ENCODE measurements at places on chromosomes 5 and 9.

GRCh38 chr5:134141331-134142050 lies 27.0 kb downstream of the TCF7 start:
- no peak for DNase-seq

DNA sequence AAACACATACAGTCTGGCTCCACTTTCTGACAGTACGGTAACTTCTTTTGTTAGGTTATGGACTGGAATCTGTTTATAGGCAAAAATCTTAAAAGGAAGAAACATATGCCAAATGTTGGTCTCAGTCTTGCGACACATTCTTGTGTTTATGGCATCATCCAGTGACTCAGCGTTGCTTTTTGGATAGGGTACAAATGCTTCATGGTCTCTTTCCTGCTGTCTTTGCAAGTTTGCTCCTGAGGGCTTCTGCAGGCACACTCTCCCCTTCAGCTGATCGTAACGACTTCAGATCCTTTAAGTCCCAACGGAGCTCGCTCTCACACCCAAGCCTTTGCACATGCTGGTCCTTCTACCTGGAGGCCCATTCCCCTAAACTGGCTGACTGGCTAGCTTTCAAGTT lies 23.6 kb upstream of the TNFSF8 start:
- DNase-seq = no peak

DNA sequence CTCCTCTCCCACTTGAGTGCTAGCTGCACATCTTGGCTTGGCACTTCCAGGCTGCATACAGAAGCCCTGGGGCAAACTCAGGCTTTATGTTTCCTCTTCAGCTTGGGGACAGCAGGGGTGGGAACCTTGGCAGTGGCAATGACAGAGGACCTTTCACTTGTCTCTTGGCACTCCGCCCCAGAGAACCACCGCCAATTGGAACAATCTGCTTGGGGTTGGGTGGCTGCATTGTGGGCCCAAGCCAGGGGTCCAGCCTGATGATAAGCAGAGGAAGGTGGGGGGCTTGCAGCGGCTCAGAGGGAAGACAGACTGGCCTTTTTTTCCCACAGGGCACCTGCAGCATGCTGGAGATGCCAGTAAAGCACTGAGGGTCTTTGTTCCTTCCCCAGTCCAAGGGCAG lies 179.0 kb upstream of the NMUR2 start:
- no peak for DNase-seq

GRCh38 chr5:144467792-144468191 lies 297.1 kb downstream of the KCTD16 start:
- peak; percentile 25 for DNase-seq

DNA sequence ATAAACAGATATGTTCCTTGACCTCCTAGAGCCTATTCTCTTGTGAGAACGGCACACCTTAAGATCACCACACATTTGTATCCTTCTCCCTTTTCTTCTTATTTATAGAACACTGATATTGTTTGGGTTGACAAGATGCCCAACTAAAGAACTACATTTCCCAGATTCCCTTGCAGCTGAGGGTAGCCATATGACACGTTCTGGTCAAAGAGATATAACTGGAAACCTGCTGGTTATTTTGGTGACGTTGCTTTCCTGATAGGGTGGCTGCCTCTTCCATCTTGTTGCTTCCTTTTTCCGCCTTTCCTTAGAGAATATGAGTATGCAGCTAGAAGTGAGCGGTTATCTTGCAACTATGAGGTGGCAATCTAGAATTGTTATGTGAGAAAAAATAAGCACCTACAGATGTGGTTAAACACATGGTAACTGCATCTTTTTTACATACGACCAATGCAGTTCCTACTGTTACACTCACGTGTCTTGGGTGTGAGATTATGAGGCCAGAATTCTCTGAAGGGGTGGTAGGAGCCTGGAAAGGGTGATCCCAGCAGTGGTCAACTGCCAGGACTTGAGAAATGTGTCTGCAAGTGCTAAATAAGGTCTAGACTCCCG lies 72.9 kb downstream of the SEC61B start:
- no peak for DNase-seq

GRCh38 chr5:22242532-22242931 lies 610.6 kb downstream of the CDH12 start:
- DNase-seq = no peak

- DNase-seq = no peak
Observed at GRCh38 chr9:20437476-20437875, 184.8 kb downstream of the MLLT3 start.

GRCh38 chr5:73256862-73257261 lies 83.9 kb downstream of the TMEM174 start:
- no peak for DNase-seq

DNA sequence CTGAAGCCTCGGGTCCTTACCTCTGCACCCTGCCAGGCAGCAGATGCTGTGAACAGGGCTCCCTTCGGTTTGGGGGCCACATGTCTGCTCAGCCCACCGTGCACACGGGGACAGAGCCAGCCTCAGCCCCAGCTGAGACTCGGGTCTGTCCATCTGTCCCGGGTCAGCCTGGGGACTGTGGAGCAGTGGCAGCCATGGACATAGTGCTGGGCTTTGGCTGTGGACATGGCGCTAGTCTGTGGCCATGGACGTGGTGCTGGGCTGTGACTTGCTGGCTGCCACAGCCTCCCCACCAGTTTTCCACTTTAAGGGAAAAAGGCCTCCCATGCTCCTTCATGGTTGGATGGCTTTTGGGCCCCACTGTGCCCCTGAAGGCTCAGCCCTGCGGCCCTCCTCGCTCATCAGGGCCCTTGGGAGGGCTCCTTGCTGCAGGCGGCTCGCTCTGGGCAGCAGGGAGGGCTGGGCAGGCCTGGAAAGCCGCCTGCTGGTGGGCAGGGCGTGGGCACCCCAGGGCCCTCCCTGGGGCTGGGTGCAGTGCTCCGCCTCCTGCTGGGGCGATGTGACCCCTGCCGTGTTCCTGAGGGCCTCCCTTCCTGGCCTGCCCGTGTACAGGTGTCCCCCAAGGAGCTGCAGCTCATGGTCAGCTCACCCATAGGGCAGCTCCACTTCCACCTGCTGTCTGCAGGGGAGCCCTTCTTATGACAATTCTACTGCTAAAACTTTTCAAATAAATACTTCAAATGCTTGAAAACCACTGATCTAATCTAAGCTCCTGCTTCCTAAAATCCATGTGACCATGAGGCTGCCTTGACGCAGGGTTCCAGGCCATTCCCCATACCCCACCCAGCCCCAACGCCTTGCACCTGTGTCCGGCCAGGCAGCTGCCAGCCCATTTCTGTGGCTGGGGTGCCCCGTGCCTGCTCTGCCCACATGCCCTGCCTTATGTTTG lies 112.1 kb upstream of the LMX1B start:
- DNase-seq = no peak

GRCh38 chr5:175749591-175749990 lies 91.7 kb downstream of the HRH2 start:
- DNase-seq = no peak

DNA sequence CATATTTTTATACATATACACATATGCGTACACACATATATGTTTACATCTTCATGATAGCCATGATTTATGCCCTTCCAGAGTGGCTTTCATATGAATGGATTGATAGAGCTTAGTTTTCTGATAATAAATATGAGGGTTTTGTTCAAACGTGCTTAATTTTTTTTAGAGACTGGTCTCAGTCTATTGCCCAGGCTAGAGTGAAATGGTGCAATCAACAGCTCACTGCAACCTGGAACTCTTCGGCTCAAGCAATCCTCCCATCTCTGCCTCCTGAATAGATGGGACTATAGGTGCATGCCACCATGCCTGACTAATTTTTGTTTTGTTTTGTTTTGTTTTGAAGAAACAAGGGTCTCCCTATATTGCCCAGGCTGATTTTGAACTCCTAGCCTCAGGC lies 48.6 kb upstream of the ZSWIM6 start:
- no peak for DNase-seq

DNA sequence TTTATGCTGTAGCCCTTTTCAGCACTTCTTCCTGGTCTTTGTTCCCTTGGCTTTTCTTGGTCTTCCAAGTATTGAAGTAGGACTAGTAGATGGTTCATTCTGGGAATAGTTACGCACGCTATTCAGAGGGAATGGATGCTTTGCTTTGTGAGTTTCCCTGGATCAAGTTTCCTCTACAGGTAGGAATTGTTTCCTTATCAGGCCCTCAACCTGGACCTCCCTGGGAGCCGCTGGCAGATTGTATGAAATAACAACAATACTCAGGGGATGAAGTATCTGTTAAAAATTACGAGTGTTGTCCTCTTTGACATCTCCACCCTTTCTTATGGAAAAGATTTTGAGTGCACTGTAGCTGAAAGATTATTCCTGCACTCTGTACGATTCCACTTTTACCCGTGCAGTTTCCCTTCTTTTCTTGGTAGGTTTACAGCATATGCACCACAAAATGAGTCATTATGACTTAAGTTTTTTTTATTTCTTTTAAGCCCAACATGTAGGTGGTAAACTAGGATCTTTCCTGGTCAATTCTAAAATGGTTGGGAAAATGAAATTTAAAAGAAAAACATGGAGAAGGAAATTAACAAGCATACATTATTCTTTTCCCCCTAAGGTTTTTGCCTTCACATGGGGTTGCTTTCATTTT lies 57.9 kb downstream of the ARHGAP26 start:
- no peak for DNase-seq

GRCh38 chr9:135488527-135488926 lies 8.9 kb downstream of the PPP1R26 start:
- no peak for DNase-seq

DNA sequence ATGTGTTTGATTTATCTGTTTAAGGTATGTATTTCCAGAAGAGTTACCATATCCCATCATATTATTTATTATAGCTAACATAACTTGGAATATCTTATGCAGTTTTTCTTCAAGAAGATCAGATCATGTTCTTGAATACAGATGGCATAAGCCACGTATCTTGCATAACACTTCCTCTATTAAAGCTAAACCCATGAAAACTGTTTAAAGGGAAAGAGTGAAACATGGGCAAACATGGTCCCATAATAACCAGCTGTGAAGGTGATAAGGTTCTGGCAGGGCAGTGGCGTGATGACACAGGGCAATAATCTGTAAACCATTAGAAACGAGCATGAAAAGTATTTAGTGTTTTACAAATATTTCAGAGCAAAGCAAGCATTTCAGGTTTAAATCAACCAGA lies 34.2 kb downstream of the EFNA5 start:
- DNase-seq = no peak

- no peak for DNase-seq
Observed at GRCh38 chr9:123104807-123105206, 71.3 kb downstream of the GPR21 start.

GRCh38 chr5:160970605-160971191 lies 118.7 kb upstream of the ATP10B start:
- DNase-seq = no peak

DNA sequence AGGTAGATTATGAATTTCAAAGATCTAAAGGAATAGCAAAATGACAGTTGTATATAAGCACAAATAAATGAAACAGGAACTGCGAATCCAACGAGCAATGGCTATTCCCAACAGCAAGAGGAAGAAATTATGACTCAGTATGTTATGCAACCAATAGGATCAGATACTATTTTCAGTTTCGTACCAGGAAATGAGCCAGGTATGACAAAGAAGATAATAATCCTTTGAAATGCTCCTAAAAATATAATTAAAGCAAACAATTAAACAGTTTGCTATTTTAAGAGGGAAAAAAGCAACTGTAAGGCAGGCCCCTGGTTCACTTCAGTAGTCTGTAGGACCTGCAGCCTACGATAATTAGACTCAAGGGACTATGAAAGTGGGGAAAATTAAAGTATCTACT lies 58.9 kb downstream of the AUH start:
- DNase-seq = peak; percentile 15

- peak; percentile 21 for DNase-seq
Observed at GRCh38 chr5:57650360-57651069, 167.9 kb upstream of the ACTBL2 start.

DNA sequence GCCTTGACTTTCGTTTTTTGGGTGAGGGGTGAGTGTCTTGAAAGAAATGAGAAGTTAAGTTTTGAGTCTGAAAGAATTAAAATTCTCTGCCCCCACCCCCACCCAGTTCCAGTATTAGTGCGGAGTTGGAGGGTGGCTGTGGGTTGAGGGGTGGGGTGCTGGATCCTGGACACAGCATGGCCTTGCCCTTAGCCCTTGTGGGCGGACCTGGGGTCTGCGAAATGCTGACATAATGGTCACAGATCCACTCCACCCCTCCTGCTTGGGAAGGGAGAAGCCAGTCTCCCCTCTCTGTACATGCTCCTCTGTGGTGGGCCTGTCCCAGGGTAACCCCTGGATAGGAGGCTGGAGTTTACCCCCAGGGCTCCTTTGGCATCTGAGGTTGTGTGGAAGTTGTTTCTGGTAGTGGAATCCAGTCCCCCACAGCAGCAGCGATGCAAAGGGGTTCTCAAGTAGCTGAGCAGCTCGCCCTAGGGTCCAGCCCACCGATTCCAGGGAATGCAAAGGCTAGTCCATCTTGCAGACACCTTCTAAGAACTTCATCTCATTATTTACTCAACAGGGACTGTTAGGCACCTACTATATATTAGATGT lies 42.8 kb upstream of the TCF7 start:
- DNase-seq = no peak

- DNase-seq = no peak
Observed at GRCh38 chr5:130138406-130139045, 234.3 kb downstream of the CHSY3 start.

GRCh38 chr5:1051366-1051720 lies 42.7 kb downstream of the NKD2 start:
- DNase-seq = no peak

- DNase-seq = no peak
Observed at GRCh38 chr9:18056993-18057369, 417.0 kb upstream of the ADAMTSL1 start.

GRCh38 chr9:114483499-114483898 lies 21.8 kb downstream of the WHRN start:
- no peak for DNase-seq

Measured in SW 1271 (cell line).